ENCODE measurements at places on chromosomes 3 and 15.
A peak's percentile ranks its signal among the peaks of the same experiment; 100 is the strongest.

DNA sequence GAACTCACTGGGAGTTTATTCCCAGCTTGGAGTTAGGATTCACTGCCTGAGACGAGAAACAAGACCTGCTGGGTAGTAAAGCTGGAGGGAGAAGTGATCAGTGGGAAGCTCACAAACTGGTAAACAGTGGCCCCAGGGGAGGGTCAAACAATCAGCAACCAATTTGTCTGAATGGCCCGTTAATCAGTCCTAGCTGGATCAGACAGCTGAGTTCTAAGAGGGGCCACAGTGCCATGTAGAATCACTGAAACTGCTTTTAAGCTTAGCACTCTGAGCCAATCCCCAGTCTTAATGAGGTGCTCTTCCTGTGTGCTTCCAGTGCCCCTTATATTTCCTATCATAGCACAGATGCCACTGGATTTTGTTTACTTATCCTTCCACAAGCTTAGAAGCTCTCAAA is 591.7 kb downstream of the RSL24D1 start:
- no peak for DNase-seq

DNA sequence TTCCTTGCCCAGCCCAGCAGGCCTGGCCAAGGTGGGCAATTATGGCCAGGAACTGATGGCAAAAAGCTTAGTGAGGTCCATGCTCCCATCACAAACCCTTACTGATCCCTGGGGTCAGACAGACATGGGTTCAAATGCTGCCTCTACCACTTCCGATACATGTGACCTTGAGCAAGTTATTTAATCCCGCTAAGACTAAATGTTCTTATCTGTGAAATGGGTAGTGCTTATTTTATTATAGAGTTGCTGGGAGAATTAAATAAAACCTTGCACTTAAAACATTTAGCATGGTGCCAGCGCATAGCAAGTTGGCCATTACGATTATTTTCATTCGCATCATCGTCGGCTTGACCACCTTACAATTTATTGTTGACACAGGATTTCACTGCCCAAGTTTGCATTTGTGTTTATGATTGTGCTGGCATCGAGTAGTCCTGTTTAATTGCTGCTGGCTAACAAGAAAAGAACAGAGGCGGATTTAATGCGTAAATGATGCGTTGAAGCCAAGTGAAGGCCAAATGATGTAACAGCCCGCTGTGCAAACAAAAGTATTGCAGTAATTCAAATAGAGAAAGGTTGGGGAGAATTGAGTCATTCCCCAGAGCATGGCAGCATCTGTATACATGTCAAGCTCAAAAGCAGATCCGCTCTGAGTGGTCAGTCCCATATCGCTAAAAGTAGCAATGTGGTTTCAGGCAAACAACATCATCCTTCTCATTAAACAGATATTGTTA is 7.3 kb upstream of the FURIN start:
- peak; percentile 95 for DNase-seq

- DNase-seq: peak; percentile 60
These were observed 59.5 kb upstream of the TIPARP start for GRCh38 chr3:156614642-156615511.

DNA sequence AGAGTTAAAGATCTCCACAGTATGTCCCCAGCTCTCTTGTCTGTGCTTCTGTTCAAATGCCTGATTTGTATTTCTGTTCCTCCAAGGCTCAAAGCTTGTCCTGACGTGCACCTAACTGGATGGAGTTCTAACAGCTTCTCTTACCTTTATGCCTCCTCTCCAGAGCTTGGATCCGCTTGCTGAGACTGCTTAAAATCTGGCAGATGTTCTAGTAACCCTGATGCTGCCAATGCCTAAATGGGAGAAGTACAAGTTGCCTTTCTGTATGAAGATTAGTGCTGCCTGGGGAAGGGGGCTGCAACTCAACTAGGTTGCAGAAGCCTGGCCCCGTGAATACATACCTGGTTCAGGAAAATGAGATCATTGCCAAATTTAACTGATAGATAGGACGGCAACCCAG is 354.5 kb upstream of the KCNMB2 start:
- DNase-seq: peak; percentile 57

DNA sequence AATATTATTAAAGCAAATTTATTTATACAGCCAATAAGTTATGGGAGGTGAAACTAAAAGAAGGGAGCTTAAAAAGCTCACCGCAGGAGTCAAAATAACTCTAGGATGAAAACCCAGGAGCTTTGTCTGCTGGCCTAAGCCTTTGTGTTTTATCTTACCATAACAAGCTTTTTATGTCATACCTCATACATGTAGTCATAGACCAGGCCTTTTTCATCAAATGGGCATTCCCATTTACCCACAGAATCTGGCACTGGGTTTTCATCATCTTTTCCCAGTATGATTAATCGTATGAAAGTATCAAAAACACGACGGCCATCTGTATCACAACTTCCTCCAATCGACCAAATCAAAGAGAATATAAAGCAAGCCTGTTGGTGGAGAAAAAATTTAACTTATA is 122.8 kb downstream of the DNAH12 start:
- DNase-seq: no peak

DNA sequence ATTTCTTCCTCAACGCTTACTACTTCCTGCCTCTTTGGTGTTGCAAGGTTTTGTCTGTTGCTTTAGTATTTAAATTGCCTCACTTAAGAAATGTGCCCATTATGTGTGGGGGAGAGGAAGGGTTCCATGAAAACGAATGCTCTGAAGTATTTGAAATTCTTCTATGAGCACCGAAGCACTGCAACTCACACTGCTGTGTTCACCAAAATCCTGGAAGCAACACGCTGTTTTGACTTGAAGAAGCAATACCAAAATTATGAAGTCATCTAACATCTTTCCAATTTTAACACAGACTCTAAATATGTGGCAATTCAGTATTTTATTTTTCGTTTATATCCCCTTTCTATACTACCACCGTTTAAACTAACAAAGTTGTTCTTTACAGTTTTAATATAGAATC is 101.5 kb downstream of the RBMS3 start:
- DNase-seq: no peak

All from NCI-H69 (cell line).